ENCODE measurements at places on chromosomes 12 and 14. TPM values are rescaled to one million over a fixed set of nuclear protein-coding genes. Genes with fewer than 3 reads are reported as not detected.

The CLEC12A gene
- total RNA-seq, result not detected

The TSHR gene
- total RNA-seq, result 711 TPM

The RAN gene
- 169 TPM for total RNA-seq

The KRT75 gene
- not detected for total RNA-seq

The CCDC175 gene
- not detected for total RNA-seq

The CCDC197 gene
- not detected for total RNA-seq

The OTX2 gene
- total RNA-seq, result not detected

The IGFBP6 gene
- 76.6 TPM for total RNA-seq

The CD27 gene
- 10.8 TPM for total RNA-seq

The SERPINA3 gene
- 85.9 TPM for total RNA-seq

Measured in thyroid gland (tissue), 4 donors.